ENCODE measurements at places on chromosomes 2 and 18.
A peak's percentile ranks its signal among the peaks of the same experiment; 100 is the strongest.

- DNase-seq, result no peak
Observed at GRCh38 chr2:25894135-25894830, 16.0 kb upstream of the ASXL2 start.

GRCh38 chr2:166563894-166564293 is 69.8 kb upstream of the SCN7A start:
- no peak for DNase-seq

GRCh38 chr2:203062126-203062525 is 47.5 kb downstream of the NBEAL1 start:
- no peak for DNase-seq

- peak; percentile 54 for DNase-seq
Observed at GRCh38 chr18:49048396-49049020, 97.7 kb upstream of the SMAD7 start.

DNA sequence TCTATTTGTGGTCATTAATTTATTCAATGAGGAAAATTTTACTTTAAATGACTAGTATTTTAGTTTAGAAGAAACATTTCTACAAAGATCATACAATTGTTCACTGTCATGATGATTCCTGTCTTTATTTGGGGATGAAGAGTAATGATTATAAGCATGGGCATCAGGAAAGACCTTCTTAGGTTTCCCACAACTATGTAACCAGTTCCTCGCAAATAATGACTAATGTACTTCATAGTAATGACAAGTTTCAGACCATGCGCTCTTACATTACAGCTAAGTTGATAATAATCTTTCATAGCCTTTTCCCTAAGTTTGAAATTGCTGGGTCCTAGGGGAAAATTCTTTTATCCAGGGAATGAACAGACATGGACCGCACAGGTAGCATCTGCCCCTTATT is 90.5 kb downstream of the MYO5B start:
- no peak for DNase-seq

- DNase-seq, result no peak
Observed at GRCh38 chr2:31140151-31140550, 1.9 kb upstream of the GALNT14 start.

GRCh38 chr2:254241-254640 is 9.6 kb downstream of the SH3YL1 start:
- DNase-seq, result peak; percentile 12

- DNase-seq, result no peak
Observed at GRCh38 chr2:230668939-230669303, 43.7 kb upstream of the CAB39 start.

DNA sequence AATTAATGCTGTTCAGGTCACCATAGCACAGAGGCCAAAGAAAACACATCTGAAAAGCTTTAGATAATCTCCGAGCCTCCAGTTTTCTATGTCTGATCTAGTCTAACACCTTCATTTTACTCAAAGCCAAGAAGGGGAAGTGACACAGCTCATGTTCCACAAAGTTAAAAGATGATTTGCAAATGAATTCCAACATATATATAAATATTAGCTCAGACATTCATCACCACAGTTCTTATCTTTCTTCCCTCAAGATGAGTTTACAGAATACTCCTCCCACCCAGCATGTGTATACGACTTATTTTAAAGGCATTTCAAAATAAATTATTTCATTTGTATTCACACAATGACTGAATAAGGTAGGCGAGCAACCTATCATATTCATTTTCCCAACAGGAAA is 82.4 kb downstream of the AAK1 start:
- no peak for DNase-seq

- no peak for DNase-seq
Observed at GRCh38 chr2:236888794-236889780, 196.6 kb upstream of the COPS8 start.

GRCh38 chr18:79952456-79952995 is 1.1 kb upstream of the SLC66A2 start:
- DNase-seq, result no peak

DNA sequence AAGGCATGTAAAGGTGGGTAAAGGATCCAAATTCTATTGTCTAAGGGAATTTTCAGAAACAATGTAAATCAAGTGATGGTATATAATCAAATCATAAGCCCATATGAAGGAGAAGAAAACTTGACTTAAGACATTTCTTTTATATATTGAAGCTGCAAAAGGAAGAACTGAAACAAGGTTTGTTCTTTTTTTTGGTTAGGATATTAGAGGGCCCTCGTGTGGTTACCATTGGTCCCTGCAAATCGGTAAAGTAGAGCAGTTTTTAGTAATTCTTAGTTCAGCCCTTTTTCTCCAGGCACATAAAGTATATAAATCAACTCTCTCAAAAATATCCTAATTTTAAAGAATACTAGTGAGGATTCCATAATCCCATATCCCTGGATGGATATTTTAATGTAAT is 105.6 kb upstream of the STK17B start:
- no peak for DNase-seq

GRCh38 chr18:76474824-76475223 is 20.2 kb downstream of the ZNF516 start:
- DNase-seq, result no peak

DNA sequence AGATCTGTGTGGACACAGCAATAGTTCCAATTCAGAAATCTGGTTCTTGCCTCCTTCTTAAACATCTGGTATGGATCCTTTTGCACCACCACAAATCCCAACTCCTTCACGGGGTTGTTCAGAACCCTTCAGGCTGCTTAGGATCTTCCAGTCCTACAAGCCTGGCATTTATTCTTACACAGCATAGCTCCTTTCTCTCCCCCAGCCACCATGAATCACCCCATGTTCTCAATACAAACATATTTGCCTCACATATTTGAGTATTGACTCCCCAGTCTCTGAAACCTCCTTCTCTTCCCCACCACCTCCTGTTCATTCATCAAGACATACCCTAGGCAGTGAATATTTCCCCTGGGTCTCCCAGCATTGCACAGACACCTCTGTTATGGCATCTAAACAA is 155.2 kb downstream of the ALK start:
- DNase-seq, result no peak

- DNase-seq, result no peak
Observed at GRCh38 chr18:69980509-69980908, 32.8 kb upstream of the CD226 start.

- DNase-seq, result no peak
Observed at GRCh38 chr18:56112013-56112749, 524.2 kb upstream of the TCF4 start.

- DNase-seq, result no peak
Observed at GRCh38 chr2:86584151-86584913, 21.1 kb upstream of the CHMP3 start.

- no peak for DNase-seq
Observed at GRCh38 chr2:239818086-239818485, 207.1 kb downstream of the NDUFA10 start.

DNA sequence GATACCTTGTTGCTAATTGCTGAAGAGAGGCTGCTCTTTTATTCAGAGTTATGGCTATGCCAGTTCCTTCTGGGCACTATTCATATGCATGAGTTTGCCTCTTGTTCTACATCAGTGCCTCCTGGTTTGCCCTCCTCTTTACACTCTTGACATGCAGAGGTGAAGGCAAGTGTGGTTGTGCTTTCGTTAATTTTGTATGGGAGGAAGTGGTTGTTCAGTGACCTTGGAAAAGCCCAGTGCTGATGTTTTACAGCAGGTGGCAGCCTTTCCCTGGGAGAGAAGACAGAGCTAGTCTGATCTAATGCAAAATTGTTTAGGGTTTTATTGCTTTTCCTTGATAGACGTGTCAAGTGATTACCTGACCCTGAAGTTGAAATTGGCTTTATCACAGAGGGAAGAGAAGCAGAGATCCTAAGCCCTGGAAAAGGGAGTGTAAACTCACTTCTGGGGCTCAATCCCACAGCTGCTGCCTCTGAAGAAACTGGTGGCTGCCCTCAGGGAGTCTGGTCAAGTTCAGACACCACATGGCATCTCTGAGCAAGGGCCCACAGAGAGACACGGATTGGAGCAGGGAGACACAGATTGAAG is 30.5 kb upstream of the VPS54 start:
- no peak for DNase-seq

DNA sequence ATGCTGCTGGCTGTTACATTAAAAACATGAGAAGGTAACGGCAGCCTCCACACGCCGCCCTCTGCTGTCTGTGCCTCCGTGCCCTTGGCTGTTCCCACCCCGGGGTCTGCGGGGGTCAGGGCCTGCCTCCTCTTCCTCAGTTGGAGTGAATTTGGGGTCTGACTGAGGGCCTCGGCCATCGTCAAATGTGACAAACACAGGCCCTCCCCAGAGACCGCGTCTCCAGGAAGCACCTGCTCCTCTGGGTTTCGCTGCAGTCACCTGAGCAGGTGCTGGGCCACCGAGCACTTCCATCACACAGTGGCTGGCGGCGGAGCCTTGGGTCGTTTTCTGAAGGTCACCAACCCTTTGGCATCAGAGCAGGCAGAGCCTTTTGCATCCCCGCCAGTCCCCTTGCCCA is 70.9 kb downstream of the NFATC1 start:
- DNase-seq, result no peak

- no peak for DNase-seq
Observed at GRCh38 chr2:7673853-7674252, 756.6 kb downstream of the RNF144A start.

DNA sequence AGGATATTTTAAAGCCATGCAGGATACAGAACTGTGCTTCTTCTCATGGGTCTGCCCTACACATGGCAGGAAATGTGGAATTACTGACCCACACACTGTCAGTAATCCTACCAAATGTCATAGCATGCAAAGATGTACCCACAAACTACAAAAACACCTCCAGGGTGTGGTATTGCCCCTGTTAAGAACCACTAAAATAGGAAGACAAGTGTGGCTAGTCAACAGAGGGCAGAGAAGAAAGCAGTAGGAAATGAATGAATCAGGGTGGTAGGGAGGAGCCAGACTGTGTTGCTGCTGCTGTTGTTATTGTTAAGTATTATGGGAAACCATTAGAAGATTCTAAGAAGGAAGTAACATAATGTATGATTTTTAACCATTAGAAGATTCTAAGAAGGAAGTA is 556.7 kb upstream of the ACVR2A start:
- DNase-seq, result no peak

DNA sequence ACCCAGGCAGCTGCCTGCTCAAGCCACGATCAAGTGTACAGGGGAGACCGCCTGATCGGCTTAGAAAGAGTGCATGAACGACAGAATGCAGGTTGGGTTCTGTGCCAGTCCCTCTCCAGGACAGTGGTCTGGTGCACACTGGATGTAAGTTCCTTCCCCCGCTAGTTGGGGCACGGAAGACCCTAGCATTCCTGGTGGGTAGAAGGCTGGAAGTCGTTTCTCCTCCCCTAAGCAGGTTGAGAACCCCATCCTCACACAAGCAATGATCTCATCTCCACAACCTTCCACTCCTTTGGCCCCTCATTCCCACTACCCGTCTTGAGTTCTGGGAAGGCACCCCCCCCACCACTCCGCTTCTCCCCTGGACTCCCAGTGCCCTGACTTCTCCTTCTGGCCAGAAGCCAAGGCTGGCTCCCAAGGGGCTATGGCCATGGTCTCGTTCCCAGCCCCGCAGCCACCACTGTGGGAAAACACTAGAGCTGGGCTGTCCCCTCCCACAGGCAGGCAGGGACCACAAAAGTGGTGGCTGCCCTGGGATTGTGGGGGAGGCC is 1.4 kb upstream of the ANKRD39 start:
- DNase-seq, result no peak

GRCh38 chr2:67522148-67522547 is 125.0 kb downstream of the ETAA1 start:
- no peak for DNase-seq

DNA sequence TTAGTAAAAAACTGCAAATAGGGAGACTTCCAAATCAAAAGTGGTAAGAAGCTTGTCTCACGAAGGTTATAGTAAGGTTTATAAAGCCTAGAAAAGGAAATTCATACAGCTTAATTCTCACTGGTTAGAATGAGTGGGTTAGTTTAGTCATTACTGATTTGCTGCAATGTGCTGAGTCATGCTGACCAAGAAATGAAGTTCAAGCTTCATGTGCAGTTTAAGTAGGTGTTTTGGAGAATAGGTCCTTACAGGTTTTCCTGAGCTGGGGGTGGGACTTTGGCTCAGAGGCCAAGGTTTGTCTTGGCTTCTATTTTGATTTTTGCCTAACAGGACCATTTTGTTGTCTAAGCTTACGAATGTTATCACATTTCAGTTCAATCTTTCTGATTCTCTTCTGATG is 15.1 kb downstream of the CLIP4 start:
- DNase-seq, result no peak

DNA sequence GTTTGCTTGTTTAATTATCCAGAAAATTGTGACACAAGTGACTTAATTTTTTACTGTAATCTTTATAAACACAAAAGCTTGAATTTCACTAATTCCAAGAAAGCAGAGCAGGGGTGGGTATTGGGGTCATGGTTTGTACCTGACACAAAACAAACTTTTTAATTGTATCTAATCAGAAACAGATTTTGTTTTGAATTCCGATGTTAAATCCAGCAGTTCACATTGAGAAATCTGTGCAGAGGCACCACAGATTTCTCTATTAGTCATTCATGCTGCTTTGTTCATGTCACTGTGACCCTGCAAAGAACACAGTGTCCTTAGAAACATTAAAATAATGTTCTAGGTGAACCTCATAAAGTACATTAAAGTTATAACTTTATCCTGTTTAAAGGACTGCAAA is 443.4 kb downstream of the NYAP2 start:
- no peak for DNase-seq

DNA sequence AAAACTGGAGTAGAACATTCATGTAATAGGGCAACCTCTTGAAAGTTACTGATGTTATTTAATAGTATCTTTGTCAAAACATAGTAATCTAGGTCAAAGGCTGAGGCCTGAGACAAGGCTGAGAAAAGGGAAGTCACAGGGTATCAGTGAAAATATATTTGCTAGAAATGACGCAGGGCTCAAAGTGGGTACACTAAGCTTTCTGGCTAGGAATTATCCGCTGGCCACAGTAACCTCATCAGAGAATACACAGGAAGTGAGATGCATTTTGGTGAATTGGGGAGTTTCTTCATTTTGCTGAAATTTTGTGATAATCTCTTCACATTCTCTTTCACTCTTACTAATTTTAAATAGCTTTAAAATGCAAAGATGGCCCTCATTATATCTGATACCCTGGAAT is 206.8 kb downstream of the OTX1 start:
- no peak for DNase-seq

GRCh38 chr2:222468346-222468745 is 44.0 kb downstream of the SGPP2 start:
- DNase-seq, result no peak

DNA sequence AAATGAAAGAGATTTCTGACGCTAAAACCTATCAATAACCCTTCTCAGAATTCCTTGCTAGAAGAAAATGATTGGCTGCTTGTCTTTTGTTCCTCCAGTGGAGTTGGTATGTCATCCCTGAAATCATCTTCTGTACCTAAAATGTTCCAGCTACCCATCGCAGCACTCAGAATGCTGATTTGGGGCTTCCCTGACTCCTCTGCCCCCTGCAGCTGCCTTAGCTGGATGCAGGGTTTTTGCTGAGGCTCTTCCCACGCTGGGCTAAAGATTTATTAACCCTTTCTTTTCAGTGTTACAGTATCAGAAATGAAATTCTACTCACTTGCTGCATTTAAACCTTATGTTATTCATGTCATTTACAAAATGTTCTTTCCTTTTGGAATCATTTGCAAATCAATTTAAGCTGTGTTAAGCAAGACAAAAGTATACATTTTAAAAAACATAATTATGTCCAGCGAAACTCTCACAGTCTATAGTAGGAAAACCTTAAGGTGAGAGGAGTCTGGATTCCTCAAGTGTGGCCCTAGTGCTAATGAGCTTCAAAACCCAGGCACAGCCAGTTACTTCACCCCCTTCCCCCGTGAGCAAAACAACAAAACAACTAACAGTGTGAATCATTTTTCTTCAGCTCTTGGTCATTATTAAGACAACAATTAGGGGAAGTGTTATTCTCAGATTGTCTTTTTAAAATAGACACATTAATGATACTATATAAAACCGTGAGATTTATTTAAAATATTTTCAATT is 32.8 kb downstream of the PKP4 start:
- no peak for DNase-seq

Measured in kidney epithelial cell (primary cell).